RPMI7951 (cell line): ENCODE measurements at places on chromosomes 2 and 18. TPM values are rescaled to one million over a fixed set of nuclear protein-coding genes. Genes with fewer than 3 reads are reported as not detected.

The SLC14A1 gene
- total RNA-seq, result 28.6 and 43.4 TPM in 2 replicates

The GCG gene
- total RNA-seq, result 0.24 and 0.39 TPM in 2 replicates

The PSMA8 gene
- not detected in 2 replicates for total RNA-seq

The IL1R1 gene
- 19.7 and 27.2 TPM in 2 replicates for total RNA-seq

The FLACC1 gene
- 1.3 and 1.5 TPM in 2 replicates for total RNA-seq

The PSD4 gene
- 2.5 and 5.9 TPM in 2 replicates for total RNA-seq

The ABCG5 gene
- not detected in 2 replicates for total RNA-seq

The TUBA3E gene
- not detected in 2 replicates for total RNA-seq

The CAPN14 gene
- 0.96 and 1.3 TPM in 2 replicates for total RNA-seq

The RAX gene
- not detected in 2 replicates for total RNA-seq

The SP5 gene
- total RNA-seq, result 0.20 TPM in 1 of 2 replicates, not detected in the other

The FSHR gene
- total RNA-seq, result not detected in 2 replicates

The ZEB2 gene
- total RNA-seq, result 24.0 and 32.3 TPM in 2 replicates

The G6PC2 gene
- total RNA-seq, result not detected in 2 replicates

The CCDC195 gene
- not detected in 2 replicates for total RNA-seq

The C2orf72 gene
- 0.39 and 0.48 TPM in 2 replicates for total RNA-seq

The MPP4 gene
- 24.3 and 27.2 TPM in 2 replicates for total RNA-seq

The BOD1L2 gene
- not detected in 2 replicates for total RNA-seq

The DNAJC5G gene
- total RNA-seq, result not detected in 2 replicates

The NYAP2 gene
- not detected in 2 replicates for total RNA-seq

The SPTBN1 gene
- total RNA-seq, result 120 and 129 TPM in 2 replicates
